HepG2 (cell line): ENCODE measurements at places on chromosomes 5 and 9.

DNA sequence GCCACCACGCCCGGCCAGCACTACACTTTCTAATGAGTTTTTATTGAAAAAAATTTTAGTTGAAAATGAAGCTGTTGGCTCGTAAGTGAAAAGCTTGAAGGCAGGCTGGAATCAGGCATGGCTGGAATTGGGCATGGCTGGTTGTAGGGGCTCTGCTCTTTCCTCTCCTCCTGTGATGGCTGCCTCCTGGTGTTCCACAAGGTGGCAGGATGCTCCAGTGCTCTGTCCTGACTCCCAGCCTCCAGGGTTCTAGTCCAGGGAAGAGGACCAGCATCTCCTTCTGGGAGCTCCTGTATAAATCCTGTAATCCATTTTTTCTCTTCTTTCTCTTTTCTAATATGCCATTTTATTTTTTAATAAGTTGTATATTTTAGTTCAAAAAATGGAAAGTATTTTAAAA lies 57.2 kb upstream of the DHFR start:
- peak; percentile 44 for DNase-seq

GRCh38 chr5:143308731-143309130 lies 94.8 kb downstream of the NR3C1 start:
- no peak for DNase-seq

DNA sequence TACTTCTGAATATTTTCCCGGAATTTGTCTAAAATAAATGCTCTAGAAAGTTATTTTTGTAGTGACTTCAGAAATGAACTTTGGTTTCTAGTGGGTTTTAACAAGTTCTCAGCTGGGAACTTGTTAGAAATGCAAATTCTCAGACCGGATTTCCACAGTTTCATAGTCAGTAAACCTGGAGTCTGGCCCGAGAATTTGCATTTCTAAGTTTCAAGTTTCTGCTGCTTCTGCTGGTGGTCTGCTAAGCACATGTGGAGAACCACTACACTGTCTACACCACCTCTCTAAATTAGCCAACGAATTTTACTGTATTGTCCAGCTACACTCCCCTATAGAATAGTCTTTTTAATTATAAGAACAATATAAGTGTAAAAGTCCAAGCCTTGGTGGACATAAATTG lies 208.0 kb downstream of the CHSY3 start:
- DNase-seq = no peak

- no peak for DNase-seq
Observed at GRCh38 chr9:126708178-126708577, 94.5 kb downstream of the LMX1B start.

- DNase-seq = no peak
Observed at GRCh38 chr5:151222790-151223446, 974 bp downstream of the CCDC69 start.

DNA sequence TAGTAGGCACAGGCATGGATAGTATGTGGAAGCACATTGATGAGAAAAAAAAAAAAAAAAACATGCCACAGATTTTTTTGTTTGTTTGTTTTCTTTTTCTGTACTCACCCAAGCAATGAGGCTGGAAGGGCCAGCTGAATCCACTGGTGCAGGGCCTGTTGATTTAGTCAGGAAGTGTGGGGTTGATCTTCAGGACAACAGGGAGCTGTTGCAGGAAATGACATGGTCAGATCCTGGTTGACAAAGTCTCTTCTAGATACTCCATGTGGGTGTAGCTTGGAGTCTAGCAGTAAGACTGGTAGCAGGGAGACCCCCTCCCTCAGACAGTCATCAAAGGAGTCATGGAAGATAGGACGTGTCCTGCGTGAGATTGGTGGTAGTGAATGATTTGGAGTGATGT lies 191.8 kb downstream of the PAPPA start:
- no peak for DNase-seq

GRCh38 chr9:86529496-86530275 lies 175.5 kb upstream of the TUT7 start:
- no peak for DNase-seq

- no peak for DNase-seq
Observed at GRCh38 chr5:15515229-15515628, 15.2 kb downstream of the FBXL7 start.

- no peak for DNase-seq
Observed at GRCh38 chr5:97071101-97071500, 71.3 kb downstream of the LIX1 start.

GRCh38 chr9:77488439-77489126 lies 159.5 kb downstream of the GNA14 start:
- DNase-seq = no peak

GRCh38 chr5:34865091-34865490 lies 26.1 kb downstream of the TTC23L start:
- DNase-seq = no peak

DNA sequence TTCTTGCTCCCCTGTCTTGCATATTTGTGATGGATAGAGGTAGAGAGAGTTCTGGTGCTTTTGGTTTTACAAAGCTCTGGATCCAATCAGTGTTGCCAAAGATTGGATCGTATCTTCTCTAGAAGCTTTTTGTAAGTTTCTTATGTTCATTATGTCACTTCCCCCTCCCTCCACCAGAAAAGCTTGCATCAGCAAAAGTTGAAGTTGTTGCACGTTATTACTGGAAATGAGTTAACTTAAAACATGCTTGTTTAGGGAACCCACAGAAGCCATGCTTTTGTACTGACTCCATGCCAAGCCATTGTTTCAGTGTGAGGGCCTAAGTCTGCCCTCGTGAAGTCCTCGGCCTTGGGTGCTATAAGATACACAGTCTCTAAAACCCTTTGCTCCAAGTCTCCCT lies 186.5 kb downstream of the ERCC6L2 start:
- no peak for DNase-seq

DNA sequence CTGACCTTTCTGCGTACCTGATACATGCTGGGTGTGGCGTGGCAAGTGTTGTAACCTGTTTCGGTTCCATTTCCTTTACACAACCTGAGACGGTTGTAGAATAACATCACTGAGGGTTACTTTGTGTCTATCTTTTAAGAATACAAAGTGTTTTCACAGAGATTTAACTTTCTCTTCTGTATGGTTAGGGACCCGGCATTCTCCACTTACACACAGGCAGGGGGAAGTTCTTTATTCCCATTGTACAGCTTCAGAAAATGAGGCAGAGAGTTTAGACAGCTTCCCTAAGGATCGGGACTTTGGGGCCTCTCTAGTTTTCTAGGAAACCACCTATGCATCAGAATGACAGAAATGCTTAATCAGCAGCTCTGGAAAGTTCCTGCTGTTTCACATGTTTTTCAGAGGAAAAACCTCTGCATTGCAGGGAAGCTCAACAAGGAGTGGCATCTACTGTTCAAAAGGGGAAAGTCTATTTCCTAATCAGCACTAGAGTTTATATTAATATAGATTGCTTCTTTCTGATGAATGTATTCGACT lies 41.3 kb downstream of the CAST start:
- peak; percentile 46 for DNase-seq

DNA sequence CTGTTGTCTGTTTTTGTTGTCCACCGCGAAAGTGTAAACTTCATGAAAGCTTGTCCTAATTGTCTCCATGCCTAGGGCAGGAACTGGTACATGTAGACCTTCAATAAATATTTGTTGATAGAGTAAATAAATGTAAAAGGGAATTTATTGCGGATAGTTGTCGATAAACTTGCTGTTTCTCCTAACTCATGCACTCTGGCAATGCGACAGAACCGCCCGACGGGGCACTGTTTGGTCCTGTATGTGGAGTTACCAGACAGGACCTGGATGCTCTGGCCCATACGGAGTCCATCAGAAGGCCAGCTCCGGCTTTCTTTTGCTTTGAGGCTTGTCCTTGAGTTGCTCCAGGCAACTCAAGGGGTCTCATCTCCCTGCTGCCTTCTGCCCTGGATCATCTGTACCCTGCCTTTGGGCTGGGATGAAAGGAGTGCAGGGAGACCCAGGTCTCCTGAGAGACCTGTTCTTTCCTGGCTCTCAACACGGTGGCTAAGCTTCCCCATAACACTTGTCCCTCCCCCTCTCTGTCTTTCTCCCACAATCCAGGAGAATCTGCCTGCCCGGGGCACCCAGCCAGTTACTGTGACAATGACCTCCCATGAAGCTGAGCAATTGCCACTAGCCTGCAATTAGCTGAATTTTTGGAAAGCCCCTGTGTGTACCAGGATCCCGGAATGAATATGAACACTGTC lies 149.5 kb upstream of the PTCH1 start:
- no peak for DNase-seq

DNA sequence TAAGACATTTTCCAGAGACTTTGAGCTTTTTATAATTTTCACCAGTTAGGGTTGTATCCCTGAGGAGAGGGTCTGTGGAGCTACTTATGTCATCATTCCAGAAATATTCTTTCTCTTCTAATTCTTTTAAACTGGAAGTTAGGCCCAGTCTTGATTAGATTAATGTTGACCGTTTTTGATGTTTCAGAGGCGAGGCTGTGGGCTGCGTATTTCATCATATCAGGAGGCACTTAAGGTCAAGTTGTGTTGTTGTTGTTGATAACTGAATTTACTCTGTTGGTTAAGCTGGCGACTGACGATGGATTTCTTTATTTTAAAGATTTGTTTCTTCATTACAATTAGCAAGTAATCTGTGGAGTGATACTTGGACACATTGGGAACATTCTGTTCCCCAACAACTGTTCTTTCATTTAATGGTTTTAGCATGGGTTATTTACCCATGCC lies 20.1 kb downstream of the IPO11 start:
- DNase-seq = no peak

DNA sequence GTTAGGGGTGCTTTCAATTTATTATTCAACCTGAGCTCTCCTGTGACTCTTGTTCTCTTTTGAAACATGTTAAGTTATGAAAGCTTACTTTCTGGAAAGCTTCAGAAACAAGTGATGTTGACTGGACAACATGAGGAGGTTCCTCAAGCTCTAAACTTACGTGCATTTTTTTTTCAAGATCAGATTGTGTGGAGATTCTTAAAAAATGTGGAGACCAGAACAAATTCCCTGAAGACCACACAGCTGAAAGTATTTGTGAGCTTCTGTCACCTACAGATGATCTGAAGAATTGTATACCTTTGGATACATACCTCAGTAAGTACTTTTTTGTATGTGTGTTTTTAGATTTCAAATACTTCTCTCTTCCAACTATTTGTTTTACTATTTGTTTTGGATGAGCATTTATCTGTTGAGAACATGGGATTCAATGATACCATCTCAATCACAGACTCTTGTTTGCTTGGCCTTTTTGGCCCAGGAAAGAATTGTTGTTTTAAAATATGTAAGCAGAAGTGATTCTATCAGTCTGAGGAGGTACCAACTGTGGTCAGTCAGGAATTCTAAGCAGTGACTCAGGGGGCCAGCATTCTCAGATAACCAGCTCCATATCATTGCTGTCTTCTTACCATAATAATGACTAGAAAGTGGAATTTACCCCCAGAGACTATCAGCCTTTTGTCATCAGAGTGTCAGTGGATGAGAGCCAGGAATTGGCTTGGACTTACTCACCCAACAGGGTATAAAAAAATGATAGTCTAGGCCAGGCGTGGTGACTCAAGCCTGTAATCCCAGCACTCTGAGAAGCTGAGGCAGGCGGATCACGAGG lies 34.4 kb upstream of the GLIPR2 start:
- peak; percentile 57 for DNase-seq

DNA sequence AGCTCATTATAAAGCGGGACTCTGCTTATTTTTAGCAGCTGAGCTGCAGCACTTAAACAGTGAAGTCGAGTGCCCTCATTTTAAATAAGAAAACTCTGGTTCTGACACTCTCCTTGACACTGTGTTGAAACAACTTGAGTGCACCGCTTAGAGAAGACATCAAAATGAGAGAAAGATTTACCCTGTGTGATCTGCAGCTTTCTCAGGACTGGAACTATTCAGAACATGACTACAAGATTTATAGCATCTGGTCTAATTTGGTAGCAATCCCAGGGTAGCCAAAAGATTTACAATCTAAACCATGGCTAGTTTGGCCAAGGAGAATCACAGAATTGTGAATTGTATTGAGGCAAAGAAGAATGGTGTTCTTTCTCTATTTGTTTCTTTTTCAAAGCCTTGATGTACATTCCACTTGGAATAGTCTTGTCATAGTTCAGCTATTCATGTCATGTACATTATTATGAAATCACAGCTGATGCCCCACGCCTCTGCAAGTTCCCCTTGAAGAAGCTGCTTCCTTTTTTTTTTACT lies 38.7 kb downstream of the PLEKHG4B start:
- DNase-seq = no peak

- DNase-seq = no peak
Observed at GRCh38 chr5:157447201-157447637, 12.8 kb upstream of the NIPAL4 start.

DNA sequence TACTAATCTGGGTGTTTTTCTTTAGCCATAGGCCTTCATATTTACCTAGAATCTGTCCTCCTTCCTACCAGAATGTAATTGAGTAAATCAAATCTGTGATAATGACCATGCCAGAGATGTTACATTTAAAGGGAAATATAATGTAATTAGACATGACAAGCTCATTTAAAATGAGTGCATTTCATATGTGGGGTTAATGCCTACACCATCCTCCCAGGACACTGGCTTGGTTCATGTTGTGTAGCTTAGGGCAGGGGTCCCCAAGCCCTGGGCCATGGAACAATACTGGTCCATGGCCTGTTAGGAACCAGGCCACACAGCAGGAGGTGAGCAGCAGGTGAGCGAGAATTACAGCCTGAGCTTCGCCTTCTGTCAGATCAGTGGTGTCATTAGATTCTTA lies 276.9 kb upstream of the DAP start:
- no peak for DNase-seq

GRCh38 chr9:33379666-33380389 lies 22.5 kb downstream of the AQP7 start:
- no peak for DNase-seq

DNA sequence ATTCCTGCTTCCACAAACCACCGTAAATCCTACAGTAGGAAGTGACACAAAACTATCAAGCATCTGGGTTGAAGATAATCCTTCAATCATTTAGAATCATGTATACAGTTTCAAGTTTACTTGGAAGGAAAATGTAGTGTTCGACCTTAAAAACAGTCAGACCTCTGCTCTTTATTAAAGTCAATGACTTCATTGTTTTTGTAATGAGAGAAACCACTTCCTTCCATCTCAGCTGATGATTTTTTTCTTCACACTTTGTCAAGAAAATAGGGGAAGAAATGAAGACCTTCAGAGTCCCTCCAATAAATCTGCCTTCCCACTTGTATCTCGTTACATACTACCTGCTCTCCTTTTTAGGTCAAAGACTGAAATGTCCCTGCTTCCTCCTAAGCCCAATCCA lies 30.1 kb downstream of the TUSC1 start:
- DNase-seq = no peak

DNA sequence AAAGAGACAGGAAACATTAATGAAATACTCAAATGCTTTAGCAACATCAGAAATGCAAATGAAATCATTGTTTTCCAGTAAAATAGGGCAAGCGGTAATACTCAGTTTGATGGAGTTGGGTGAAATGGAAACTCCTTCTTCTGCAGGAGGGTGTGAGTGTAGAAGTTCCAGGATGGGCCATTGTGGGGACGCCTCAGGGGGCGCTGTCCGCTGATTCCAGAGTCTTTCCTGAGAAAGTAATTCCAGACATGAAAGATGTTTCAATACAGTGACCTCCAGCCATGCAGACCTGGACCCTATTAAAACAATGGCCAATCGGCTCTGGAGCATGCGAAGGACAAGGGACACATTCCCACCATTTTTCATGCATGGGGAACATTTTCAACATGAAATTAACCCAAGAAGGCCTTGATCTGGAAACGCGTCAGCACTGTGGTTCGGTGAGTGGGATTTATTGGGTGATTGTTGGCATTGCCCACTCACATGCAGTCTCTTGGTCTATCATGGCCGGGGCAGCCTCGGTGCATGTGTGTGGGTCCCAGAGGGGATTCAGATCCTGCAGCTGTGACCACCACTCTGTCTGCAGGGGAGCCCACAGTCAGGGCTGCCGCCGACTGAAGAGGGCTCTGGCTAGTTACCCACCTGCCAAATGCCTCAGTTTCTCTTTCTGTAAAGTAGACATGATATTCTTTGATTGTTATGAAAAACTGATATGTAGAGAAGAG lies 132.6 kb upstream of the IRX4 start:
- DNase-seq = no peak
